Stomach (tissue), 19 donors: ENCODE measurements at places on chromosomes 12 and 14. TPM values are rescaled to one million over a fixed set of nuclear protein-coding genes. Genes with fewer than 3 reads are reported as not detected.
A peak's percentile ranks its signal among the peaks of the same experiment; 100 is the strongest.

CLEC2A gene
- total RNA-seq, result not detected

GRCh38 chr14:91755570-91756295, 23.8 kb upstream of the CATSPERB start:
- peaks cover 4% of the 10 kb centered on the region for H3K4me1 ChIP-seq
- no peaks in the 10 kb centered on the region for H3K36me3 ChIP-seq
- no peak overlapping the region for H3K4me3 ChIP-seq
- no peaks in the 10 kb centered on the region for H3K27me3 ChIP-seq
- H3K27ac ChIP-seq, result peak overlapping the region; percentile 75

FOXA1 gene
- 70.5 TPM for total RNA-seq

GRCh38 chr14:105051182-105052109, 13.8 kb downstream of the GPR132 start:
- H3K27ac ChIP-seq, result no peak overlapping the region
- H3K36me3 ChIP-seq, result peaks cover 3% of the 10 kb centered on the region
- peaks cover 10% of the 10 kb centered on the region for H3K4me1 ChIP-seq
- H3K27me3 ChIP-seq, result no peaks in the 10 kb centered on the region

PLA2G1B gene
- total RNA-seq, result not detected

NRL gene
- total RNA-seq, result 0.92 TPM

GRCh38 chr14:58119381-58119780, 32.6 kb downstream of the ARMH4 start:
- no peaks in the 10 kb centered on the region for H3K36me3 ChIP-seq
- DNase-seq, result no peak
- H3K27me3 ChIP-seq, result no peaks in the 10 kb centered on the region
- H3K4me1 ChIP-seq, result no peaks in the 10 kb centered on the region
- no peak overlapping the region for H3K4me3 ChIP-seq
- no peak overlapping the region for H3K27ac ChIP-seq

CD163L1 gene
- total RNA-seq, result 0.58 TPM

- H3K4me3 ChIP-seq, result no peak overlapping the region
- no peaks in the 10 kb centered on the region for H3K4me1 ChIP-seq
- no peaks in the 10 kb centered on the region for H3K27me3 ChIP-seq
Observed at GRCh38 chr12:125267114-125267513, 201.9 kb downstream of the AACS start.

SUDS3 gene
- 71.8 TPM for total RNA-seq

DNA sequence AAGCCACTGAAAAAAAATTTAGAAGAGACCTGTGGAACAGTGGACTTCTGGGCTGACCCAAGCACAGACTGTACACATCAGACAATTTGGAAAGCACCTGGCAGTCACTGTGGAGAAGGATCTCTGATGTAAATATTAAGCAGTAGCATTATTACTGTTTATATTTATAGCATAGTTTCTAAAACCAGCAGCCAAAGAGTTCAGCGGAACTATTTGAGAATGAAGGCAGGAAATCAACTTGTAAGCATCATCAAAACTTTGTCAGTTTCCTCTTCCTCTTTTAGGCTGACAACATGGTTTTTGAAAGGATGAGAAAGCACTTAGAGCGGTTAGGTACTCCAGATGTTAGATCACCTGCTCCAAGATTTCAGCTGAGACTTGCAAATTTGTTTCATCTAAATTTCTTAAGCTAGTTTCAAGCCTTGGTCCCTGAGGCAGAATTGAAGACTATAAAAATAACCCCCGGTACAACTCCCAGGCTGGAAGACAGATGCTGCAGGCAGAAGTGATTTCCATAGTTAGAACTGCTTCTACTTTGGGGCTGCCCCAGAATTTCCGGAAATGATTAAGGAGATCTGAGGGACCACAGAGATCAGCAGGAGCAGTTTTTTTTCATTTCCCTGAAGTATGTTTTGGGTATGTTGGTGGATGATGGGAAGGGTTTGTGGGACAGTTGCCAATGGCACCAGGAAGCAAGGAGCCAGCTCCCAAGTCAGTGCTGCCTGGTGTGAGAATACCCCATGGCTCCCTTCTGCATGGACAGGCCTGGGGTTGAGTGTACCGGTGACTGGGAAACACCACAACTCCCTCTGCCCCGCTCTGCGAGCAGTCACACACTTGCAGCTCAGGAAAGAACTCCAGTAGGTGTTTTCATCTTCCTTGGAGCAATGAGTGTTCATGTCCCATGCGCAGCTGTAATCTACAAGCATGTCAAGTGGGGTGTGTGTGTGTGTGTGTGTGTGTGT, 354.5 kb downstream of the NUAK1 start:
- H3K4me1 ChIP-seq, result peaks cover 17% of the 10 kb centered on the region
- no peaks in the 10 kb centered on the region for H3K36me3 ChIP-seq
- H3K4me3 ChIP-seq, result no peak overlapping the region
- no peaks in the 10 kb centered on the region for H3K27me3 ChIP-seq

DNA sequence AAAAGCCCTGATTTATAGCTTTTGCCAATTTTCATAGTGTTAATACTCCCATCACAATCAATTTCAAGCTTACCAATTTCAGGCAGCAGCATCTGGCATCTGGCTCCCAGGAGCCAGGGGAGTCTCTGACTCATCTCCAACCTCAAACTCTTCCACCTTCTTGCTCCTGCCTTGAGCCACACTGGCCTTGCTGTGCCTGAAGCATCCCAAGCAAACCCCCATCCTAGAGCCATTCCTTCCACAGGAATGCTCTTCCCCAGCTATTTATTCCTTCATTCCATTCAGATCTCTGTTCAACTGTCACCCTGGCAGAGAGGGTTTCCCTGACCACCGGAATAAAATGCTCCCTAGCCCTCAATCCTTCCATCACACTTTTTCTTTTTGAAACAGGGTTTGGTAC, 13.9 kb upstream of the PPP1CC start:
- H3K27ac ChIP-seq, result no peak overlapping the region
- no peaks in the 10 kb centered on the region for H3K27me3 ChIP-seq
- no peak overlapping the region for H3K4me3 ChIP-seq
- no peak for DNase-seq

- no peaks in the 10 kb centered on the region for H3K36me3 ChIP-seq
- H3K27me3 ChIP-seq, result no peaks in the 10 kb centered on the region
- no peaks in the 10 kb centered on the region for H3K4me1 ChIP-seq
- DNase-seq, result no peak
Observed at GRCh38 chr12:115177899-115178298, 493.9 kb upstream of the TBX3 start.

DNA sequence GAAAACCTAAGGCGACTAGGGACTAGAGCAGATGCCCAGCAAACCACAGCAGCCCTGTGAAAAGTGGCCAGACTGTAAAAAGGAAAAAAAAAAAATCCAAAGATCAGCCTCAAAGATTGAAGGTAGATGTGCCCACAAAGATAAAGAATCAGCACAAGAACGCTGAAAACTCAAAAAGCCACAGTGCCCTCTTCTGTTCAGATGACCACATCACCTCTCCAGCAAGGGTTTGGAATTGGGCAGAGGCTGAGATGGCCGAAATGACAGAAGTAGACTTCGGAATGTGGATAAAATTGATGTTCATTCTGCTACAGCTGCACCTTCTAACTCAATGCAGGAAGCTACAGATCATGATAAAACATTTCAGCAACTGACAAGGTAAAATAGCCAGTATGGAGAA, 154.4 kb downstream of the GPHN start:
- no peak overlapping the region for H3K4me3 ChIP-seq
- H3K27me3 ChIP-seq, result no peaks in the 10 kb centered on the region
- H3K36me3 ChIP-seq, result no peaks in the 10 kb centered on the region
- H3K27ac ChIP-seq, result no peak overlapping the region

DNA sequence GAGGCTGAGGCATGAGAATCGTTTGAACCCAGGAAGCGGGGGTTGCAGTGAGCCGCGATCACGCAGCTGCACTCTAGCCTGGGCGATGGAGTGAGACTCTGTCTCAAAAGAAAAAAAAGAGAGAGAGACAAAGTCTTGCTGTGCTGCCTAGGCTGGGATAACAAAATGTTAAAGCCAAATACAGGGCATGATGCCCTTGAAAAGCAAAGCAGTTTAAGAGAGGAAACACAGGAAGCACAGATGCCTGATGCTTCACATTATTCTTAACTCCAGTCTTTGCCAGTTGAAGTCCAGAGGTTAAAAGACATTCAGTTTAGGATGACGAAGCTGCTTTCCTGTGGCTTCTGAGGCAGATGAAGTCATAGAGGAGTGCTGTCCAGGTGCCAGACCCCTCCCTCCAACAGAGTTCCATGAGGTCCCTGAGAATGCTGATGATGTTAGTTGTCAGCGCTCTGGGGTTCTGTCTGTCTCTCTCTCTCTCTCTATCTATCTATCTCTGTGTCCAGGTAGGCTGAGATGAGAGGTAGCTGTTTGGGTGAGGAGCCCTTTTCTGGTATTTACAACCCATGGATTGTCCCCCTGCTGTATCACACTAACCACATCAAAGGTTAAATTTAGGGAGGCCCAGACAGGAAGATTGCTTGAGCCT, 4.9 kb upstream of the MRPL52 start:
- no peak overlapping the region for H3K4me3 ChIP-seq
- no peaks in the 10 kb centered on the region for H3K36me3 ChIP-seq
- DNase-seq, result no peak
- no peaks in the 10 kb centered on the region for H3K27me3 ChIP-seq
- H3K4me1 ChIP-seq, result peaks cover 51% of the 10 kb centered on the region

NOVA1 gene
- 15.2 TPM for total RNA-seq

WNT5B gene
- total RNA-seq, result 22.3 TPM

DNA sequence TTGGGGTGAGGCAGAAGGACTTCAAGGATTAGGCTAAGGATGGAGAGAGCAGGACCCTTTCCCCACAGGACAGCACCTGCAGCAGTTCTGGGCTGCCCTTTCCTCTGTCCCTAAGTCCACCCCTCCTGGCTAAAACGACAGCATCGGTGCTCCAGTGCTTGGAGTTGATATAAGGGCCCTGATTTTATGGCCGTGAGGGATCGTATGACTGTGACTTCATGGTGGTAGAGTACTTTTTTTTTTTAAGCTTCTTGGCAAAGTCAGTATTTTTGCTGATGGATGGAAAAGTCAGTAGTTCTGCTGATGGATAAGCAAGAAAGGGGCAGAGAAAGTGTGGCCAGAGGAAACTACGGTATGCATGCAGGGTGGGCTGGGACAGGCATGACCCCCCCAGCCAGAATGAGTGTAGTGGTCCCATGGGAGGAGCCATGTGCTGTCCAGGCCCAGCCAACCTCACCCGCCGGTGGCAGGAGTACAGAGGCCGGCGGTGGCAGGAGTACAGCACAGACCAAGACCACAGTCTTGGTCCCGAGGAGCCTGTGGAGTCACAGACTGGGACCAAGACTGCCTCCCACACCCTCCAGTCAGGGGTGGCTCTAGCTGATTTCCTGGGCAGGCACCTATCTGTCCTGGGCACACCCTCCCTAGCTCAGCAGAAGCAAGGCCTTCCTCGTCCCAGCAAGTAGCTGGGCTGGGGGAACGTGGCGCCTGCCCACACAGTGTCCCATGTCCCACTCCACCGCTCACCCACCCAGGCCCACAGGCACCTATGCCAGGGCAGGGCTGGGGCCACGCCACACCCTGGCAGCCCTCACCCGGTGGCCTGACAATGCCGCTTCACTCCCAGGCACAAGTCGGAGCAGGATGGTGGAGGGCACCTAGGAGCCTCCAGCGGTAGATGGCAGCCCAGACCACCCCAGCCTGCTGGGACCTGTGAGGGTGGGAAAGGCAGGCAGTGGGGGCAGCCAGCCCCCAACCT, 46.3 kb downstream of the CCDC88C start:
- H3K27ac ChIP-seq, result peak overlapping the region; percentile 73
- no peak overlapping the region for H3K4me3 ChIP-seq
- no peaks in the 10 kb centered on the region for H3K27me3 ChIP-seq

NELL2 gene
- 3.5 TPM for total RNA-seq

DNA sequence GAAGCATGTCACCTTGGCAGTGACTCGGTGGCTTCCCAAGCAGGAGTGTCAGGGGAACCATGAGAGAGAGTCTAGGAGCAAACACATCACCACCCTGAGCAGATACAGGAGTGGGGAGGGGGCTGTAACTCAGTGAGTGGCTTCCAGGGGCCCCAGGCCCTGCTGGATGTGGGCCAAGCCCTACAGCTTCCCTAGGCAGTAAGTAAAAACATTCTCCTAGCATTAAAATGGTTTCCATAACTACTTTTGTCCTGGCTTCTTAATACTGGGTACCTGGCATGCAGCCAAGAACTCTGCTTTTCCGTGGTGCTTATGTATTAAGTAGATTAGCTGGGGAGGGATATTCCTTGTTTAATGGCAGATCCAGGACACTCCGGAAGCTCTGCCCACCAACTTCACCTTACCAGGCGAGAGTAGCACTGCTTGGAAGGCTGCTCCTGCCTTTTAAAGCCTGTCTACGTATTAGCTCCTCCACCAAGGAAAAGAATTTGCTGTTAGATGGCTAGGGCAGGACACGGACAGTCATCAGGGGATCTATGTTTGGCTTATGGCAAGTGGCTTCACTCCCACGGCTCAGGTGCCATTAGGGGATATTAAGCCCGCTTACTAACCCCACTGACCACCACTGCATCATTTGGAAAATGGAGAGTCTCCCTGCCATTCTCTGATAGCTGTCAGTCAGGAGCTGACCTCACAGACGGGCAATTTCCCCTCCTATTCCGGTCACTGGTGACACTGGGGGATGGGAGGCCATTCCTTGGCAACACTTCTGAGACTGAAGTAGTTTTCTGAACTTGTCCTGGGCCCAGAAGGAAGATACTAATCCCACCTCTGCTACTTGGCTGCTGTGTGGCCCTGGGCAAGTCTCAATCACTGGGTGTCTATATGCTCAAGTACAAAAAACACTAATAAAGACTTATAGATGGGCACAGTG, 22.8 kb downstream of the OTUB2 start:
- peaks cover 24% of the 10 kb centered on the region for H3K4me1 ChIP-seq
- no peak overlapping the region for H3K27ac ChIP-seq
- DNase-seq, result peak; percentile 50
- no peak overlapping the region for H3K4me3 ChIP-seq

- no peaks in the 10 kb centered on the region for H3K27me3 ChIP-seq
- no peak overlapping the region for H3K27ac ChIP-seq
- DNase-seq, result no peak
- H3K36me3 ChIP-seq, result peaks cover 33% of the 10 kb centered on the region
- H3K4me3 ChIP-seq, result peak overlapping the region; percentile 68
Observed at GRCh38 chr12:110466791-110467190, 1.3 kb downstream of the GPN3 start.

GRCh38 chr14:63993992-63994391, 141.2 kb downstream of the SYNE2 start:
- H3K36me3 ChIP-seq, result peaks cover 11% of the 10 kb centered on the region
- H3K4me3 ChIP-seq, result no peak overlapping the region
- H3K27ac ChIP-seq, result no peak overlapping the region

ADGRD1 gene
- total RNA-seq, result 24.6 TPM

DNA sequence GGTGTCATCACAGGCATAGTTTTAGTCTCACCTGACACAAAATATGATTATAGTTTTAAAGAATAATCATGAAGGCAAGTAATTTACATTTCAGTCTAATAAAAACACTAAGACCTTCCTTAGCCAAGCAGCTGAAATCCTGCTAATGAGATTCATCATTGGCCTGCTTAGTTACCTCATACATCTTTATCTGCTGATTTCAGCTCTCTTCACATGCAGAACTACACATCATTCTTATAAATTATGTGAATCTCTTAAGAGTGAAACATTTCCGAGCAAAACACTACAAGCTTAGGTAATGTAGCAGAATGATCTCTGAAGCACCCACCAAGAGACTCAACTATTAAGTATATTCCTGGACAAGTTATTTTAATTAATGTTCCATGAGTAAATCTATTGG, 198.1 kb downstream of the DPY19L2 start:
- no peak for DNase-seq
- no peak overlapping the region for H3K27ac ChIP-seq
- no peaks in the 10 kb centered on the region for H3K36me3 ChIP-seq
- no peak overlapping the region for H3K4me3 ChIP-seq

NPC2 gene
- total RNA-seq, result 77.2 TPM
